ENCODE measurements at places on chromosomes 4 and X.

- no peak for DNase-seq
Measured at GRCh38 chr4:4227510-4228355, 1.0 kb upstream of the OTOP1 start.

DNA sequence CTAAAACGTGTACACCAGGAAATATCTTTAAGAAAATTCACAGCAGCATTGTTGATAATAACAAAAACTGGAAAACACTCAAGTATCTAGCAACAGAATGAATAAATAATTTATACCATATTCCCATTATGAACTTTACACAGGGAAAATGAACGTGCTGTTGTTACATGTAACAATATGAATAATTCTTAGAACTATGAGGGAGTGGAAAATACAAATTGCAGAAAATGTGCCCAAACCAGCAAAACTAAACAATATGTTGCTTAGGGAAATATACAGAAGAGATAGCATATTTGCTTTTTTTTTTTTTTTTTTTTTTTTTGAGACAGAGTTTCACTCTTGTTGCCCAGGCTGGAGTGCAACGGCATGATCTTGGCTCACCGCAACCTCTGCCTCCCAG is 14.8 kb upstream of the FAT1 start:
- no peak for DNase-seq

DNA sequence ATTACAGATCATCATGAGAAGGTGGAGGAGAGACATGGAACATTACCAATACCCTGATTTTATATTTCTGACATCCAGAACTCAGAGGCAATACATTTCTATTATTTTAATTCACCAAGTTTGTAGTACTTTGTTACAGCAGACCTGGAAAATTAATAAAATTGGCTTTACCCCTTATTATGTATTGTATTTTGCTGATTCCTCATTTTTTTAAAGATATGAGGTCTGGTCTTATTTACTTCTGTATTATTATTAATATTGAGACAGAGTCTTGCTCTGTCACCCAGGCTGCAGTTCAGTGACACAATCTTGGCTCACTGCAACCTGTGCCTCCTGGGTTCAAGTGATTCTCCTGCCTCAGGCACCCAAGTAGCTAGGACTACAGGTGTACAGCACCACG is 357.3 kb upstream of the TECRL start:
- no peak for DNase-seq

DNA sequence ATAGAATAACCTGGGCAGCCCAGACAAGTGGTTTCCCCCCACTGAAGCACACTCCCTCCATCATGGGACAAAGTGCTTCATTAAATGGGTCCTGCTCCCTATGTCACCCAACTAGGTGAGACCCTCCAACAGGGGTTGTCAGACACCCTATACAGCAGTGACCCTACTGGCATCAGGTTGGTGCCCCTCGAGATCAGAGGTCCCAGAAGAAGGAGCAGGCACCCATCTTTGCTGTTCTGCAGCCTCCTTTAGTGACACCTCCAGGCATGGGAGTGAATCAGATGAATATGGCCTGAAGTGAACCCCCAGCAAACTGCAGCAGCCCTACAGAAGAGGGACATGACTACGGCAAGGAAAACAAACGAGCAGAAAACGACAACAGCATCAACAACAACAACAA is 11.1 kb downstream of the NELFA start:
- DNase-seq = no peak

GRCh38 chr4:115969756-115970155 is 856.3 kb upstream of the NDST4 start:
- DNase-seq = no peak

GRCh38 chr4:156505341-156505955 is 466.2 kb downstream of the PDGFC start:
- no peak for DNase-seq

Measured in activated CD8-positive, alpha-beta memory T cell treated with anti-CD3 and anti-CD28 coated beads for 4 hours (primary cell).